NCI-H345 (cell line): ENCODE measurements at places on chromosomes 6 and 20.

DNA sequence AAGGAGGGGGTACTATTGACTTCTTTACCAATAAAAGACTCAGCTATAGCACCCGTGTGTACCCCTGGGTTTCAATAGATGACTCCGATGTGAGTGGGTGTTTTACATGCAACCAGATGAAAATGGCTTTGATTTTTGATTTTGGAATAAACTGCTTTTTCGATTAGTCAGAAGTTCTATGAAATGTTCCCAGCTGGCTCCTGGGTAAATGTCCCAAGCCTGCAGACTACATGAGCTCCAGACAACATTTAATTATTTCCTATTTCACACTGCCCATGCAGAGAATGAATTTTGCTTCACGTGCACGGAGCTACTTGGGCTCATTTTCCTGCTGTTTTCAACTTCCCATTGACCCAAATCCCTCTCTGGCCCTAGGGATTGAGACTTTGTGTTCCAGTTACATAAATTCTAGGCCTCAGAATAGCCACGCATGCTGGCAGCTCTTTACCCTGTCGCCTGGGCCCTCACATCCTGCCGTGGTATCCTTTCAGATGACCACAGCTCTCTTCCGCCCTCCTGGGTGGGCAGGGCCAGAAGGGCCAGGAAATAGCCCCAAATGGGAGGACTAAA, 59.7 kb downstream of the GPR6 start:
- DNase-seq, result no peak

DNA sequence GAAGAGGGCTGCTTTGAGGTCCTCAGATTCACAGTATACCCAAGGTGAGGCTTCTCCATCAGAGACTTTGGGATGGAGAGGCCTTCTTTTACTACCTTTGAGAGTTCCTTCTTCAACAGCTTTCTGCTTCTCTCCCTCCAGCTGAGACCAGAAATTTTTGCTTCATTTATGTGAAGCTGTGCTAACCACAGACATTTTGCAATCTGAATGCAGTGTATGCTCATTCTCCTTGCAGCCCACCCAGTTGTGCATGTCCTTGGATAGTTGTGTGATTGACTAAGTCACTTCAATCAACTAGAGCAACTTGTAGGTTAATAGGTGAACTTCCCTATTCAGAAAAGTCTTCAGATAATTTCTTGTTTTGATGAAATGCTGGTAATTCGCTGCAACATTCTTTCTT, 20.1 kb downstream of the DCBLD1 start:
- DNase-seq, result no peak

GRCh38 chr6:167161851-167162467, 4.2 kb upstream of the GPR31 start:
- DNase-seq, result no peak

GRCh38 chr6:62285612-62286469, at the start of gene KHDRBS2:
Gene KHDRBS2, minus strand, starts transcription at chr6:62286225.
- no peak for DNase-seq

DNA sequence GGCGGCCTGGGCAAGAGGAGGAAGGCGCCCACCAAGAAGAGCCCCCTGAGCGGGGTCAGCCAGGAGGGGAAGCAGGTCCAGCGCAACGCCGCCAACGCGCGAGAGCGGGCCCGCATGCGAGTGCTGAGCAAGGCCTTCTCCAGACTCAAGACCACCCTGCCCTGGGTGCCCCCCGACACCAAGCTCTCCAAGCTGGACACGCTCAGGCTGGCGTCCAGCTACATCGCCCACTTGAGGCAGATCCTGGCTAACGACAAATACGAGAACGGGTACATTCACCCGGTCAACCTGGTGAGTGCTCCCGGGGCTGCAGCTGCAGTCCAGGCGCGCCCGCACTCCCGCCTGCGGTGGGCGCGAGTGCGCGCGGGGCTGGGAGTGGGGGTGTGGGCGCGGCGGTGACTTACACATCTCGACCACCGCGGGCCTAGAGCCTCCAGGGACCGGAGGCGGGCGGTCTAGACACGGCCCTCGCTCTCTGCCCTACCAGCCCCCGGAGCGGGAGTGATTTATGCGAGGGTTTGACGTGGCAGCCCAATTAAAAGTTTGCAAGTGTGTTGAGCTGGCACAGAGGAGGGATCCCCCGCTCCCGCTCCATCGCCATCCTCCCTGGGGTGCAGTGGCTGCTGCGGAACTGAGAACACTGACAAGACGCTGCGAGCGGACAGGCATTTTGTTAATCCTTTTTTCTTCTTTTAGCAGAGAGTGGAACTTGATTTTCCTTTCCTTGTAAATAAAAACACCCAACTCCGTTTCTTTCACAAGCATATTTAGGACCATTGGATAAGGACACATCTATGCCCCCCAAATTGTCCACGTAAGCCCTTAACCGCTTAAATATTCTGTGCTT, 867 bp downstream of the TCF21 start:
- no peak for DNase-seq

DNA sequence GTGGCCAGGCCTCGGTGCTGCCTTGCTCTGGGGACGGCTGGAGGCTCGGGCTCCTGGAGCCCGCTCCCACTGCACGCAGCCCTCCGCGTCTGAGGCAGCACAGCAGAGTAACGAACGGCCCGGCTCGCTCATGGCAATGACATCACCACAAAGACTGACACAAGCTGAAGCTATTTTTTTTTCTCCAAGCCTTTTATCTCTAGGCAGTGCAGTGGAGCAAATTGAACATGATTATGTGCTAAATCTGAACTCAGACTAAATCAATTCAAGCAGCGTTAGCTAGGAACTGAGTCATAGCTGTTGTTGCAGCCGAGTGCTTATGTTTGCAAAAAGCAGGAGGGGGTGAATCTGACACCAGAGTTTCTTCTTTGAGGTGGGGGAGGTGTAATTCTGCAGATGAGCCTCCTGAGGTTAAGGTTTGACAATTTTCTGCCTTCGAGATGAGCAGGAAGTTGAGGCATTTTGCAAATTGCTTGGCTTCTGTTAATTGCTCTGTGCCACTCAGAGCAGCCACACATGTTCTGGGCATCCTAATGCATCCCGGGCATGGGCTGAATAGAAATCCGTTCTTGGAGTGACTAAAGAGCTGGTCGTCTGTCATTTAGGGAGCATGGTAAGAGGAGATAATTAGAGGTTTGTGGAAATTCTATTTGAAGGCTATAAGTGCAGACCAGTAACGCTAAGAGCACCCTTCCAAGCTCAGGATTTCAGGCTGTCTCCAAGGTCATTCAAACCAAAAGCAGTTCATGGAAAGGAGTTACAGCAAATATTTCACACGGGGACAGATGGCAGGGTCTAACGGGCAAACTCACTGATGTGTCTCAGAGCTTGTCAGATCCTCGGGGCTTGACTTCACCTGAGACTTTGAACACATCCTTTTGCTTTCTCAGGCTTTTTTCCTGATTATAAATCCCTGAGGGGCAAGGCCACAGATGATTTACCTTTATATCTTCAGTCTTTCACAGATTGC, 155.1 kb upstream of the ENPP5 start:
- peak; percentile 77 for DNase-seq

- DNase-seq, result peak; percentile 19
Observed at GRCh38 chr6:17156112-17156921, 54.5 kb downstream of the STMND1 start.

DNA sequence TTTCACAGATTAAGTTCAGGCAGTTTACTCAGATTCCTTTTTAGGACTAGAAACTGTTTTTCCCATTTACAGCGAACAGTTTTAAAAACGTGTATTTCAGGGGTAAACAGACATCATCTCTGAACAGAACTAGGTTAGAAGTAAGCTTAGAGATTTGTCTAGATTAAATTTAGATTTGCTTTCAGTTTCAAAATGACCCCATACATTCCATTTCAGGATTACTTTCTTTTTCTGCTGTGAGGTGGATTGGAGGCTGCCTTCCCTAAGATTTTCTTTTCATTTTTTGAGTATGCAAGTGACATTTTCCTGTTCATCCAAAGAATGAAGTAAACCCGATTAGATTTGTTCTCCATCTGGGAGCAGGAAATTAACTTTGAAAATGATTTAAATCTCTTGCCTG, 747.2 kb downstream of the KHDRBS2 start:
- no peak for DNase-seq

DNA sequence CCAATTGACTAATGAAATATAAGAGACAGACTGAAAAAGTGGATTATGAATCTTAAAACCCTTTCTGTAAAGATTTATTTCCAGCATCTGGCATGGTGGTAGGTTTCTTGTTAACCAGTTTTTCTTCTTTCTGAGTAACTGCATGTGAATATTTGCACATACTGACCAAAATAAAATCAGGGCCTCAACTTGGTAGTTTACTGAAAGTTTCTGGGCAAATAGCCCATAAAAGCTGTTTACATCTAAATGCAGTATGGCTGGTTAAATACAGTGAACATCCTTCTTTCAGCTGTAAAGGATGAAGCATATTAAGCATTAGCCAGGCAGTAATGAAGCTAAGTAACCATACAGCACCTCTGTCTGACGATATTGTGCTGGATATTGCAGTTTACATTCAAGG, 83.6 kb upstream of the EYS start:
- no peak for DNase-seq

DNA sequence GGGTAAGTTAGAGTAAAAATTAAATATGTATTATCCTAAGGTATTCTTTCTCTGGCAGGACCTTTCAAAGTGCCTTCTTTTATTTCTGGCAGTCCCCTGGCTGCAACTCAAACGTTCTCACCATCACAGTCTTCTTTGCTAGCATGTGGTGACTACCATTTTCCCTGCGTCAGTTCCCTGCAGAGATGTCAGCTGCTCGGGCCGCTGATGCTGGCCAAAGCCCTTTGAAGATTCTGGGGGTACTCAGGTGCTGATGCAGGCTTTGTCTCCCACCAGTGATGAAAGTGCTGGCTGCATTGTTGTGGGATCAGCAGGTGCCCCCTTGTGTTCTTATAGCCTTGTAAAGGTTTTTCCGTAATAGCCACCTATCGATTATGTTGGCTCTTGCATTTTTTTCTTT, 140.1 kb downstream of the BTBD3 start:
- no peak for DNase-seq

DNA sequence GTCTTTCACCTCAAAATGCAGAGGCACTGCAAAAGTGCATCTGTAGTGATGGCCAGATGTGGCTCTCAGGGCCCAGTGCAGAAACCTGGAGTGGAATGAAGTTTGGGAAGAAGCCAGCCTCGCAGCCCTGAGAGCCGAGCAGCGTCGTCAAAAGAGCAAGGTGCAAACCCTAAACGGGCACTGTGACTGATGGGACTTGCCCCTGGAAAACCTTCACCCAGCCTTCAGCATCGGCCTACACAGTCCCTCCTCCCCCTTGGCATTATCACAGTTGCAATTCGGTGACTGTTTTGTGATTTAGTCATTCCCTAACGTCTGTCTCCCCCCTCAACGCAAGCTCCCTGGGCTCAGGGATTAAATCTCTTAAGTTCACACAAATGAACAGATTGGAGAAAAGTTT, 38.6 kb downstream of the TAF4 start:
- no peak for DNase-seq

DNA sequence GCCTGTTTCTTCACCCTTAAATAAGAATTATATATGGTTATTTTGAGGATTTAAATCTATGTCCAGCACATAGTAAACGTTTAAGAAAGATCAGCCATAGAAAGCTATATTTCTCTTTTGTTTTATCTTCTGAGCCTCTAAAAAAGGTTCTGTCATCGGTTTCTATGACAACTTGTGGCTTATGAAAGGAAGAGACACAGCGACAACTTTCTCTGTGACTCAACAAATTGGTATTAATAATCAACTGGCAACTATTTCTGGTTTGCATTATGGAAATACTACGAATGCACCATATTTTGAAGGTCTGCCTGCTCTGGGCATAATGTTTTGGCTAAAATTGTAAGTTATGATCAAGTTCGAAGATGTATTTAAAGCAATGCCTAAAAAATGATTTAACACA, 751.0 kb downstream of the CD109 start:
- DNase-seq, result no peak

- no peak for DNase-seq
Observed at GRCh38 chr6:24646771-24647170, 780 bp upstream of the KIAA0319 start.

GRCh38 chr20:57231951-57232428, 34.5 kb downstream of the BMP7 start:
- peak; percentile 91 for DNase-seq

- DNase-seq, result no peak
Observed at GRCh38 chr6:6837541-6838080, 249.1 kb downstream of the LY86 start.

DNA sequence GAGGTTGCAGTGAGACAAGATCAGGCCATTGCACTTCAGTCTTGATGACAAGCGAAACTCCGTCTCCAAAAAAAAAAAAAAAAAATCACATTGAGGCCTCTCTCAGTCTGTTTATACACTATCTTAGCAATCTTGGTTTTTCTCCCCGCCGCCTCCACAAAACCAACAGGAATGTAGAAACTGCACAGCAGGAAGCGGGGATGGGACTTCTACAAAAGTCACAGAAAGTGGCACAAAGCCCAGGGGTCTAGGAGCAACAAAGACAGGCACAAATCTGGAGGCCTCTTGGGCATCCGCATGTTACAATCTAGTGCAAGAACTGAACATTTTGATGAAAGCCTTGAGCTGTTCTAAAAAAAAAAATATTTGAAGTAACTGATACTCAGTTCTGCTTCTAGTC, 48.6 kb downstream of the KDM1B start:
- DNase-seq, result no peak

GRCh38 chr6:23179994-23180393, 610.6 kb downstream of the HDGFL1 start:
- DNase-seq, result no peak

DNA sequence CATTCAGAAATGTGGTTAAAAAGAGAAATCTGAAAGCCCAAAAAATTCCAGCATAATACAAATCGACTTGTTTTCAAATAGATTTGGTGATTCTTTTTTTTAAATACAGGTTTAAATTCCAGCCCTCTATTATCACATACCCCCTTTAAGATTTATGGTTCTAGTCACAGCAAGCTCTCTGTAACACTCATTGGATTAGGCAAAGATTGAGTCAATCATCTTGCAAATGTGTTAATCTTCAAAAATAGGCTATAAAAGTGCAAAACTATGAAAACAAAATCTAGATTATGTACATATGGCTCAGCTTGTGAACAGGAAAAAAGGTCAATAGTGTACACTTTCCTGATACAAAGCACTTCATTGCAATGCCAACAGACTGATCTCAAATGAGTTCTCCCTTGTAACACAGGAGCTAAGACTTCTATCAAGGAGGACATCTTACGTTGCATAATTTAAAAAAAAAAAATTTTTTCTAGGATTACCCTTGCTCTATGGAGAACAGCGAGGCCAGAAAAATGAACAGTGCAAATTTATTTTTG, 26.2 kb downstream of the ZNF217 start:
- no peak for DNase-seq

DNA sequence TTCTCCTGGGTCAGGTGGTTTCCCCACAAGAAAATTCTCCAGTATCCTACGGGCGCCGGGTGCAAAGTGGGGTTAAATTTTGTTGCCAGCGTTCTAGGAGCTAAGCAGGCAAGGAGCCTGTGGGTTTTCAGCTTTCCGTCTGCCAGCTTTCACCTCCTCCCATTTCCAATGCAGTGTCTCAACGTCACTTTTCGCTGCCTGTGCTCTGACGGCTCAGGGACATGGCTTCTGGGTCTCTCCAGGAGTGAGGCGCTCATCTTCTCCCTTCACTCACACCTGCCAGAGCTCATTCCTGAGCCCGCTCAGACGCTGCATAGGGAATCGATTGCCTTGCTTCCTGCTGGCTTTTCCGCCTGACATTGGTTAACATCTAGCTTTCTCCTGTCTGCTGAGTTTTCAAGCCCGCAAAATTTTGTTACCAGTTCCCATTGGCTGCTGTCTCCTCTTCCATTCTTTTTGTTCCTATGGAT, 7.3 kb upstream of the NAA20 start:
- no peak for DNase-seq

GRCh38 chr6:107644513-107644912, 154.6 kb downstream of the SOBP start:
- DNase-seq, result no peak
